ENCODE measurements at places on chromosomes 4 and X. TPM values are rescaled to one million over a fixed set of nuclear protein-coding genes. Genes with fewer than 3 reads are reported as not detected.

Gene AFM
- total RNA-seq = not detected

Gene RTL5
- 0.73 TPM for total RNA-seq

Gene PNMA6A
- total RNA-seq = 0.10 TPM

Gene CLCN5
- total RNA-seq = 2.5 TPM

Gene SSX4
- not detected for total RNA-seq

Gene ODAPH
- 0.10 TPM for total RNA-seq

Gene PAGE2B
- total RNA-seq = not detected

Gene BCORL1
- 2.2 TPM for total RNA-seq

Gene DBET
- not detected for total RNA-seq

Gene REELD1
- total RNA-seq = 0.31 TPM

Gene PARM1
- total RNA-seq = 1.0 TPM
